Stimulated activated CD4-positive, alpha-beta T cell treated with anti-CD3 and anti-CD28 coated beads, Interleukin-2, amount 100 ng/mL, for 48 hours (primary cell): ENCODE measurements at places on chromosomes 6 and 20.

GRCh38 chr6:170206851-170207431 is 83.9 kb downstream of the DLL1 start:
- DNase-seq: no peak

GRCh38 chr6:104599821-104600638 is 259.7 kb downstream of the HACE1 start:
- no peak for DNase-seq

- no peak for DNase-seq
Measured at GRCh38 chr20:58215116-58215515, 13.3 kb downstream of the ANKRD60 start.

DNA sequence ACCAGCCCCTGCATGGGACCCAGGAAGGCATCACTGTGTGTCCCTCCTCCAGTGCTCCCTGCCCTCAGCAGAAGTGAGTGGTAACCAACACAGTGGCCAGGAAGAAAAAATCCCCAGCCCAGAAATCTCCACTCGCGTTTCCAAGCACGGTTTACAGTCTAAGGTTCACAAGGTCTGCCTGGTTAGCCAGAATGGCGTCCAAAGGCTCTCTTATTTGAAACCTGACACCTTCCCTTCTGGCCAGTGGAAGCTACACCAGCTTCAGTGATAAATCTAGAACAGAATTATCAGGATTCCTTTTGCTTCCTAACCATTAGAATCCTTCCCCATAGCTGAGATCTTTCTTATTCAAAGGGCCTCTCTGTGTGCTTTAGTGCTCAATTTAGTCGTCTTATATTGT is 9.2 kb downstream of the LY86 start:
- no peak for DNase-seq

GRCh38 chr6:157198425-157199279 is 124.7 kb downstream of the TMEM242 start:
- no peak for DNase-seq

DNA sequence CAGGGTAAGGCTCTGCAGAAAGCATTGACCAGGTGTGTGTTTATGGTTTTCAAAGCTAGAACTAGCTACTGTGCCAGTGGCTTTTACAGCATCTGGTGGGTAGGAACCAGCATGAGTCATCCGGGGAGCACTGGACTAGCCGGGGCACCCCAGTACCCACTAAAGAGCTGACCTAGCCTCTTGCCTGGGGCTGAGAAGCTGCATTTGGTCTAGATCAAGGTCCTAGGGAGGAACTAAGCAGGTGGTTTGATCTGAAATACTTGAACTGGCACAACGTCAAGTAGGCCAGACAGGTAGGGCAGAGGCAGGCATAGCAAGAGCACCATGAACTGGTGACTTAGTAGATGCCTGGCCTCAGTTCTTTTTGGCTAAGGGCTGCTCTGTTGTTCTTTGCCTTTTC is 109.8 kb upstream of the PTPRK start:
- no peak for DNase-seq

DNA sequence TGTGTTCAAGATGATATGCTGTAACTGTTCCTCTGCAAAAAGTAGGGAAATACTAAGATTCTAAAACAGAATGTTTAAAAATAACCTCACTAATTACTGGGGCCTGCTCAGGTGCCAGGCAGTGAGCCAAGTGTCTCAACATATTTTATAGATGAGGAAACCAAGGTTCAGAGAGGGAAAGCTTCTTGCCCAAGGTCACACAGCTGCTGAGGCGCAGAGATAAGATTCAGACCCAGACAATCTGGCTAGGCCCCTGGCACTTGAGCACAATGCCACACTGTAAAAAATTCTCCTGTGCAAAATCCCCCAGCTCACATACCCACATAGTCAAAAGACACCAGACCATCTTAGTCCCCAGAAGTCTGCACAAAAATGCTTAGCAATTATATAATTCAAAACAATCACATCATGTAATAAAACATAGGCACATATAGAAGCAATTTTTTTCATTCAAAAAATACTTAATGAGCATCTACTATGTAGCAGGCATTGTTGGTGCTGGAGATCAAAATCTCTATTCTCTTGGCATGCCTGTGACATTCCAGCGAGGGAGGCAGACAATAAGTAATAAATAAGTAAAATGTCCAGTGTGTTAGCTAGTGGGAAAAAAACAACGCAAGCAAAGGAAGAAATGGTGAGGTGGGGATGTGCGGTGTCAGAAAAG is 10.3 kb downstream of the PREX1 start:
- no peak for DNase-seq

DNA sequence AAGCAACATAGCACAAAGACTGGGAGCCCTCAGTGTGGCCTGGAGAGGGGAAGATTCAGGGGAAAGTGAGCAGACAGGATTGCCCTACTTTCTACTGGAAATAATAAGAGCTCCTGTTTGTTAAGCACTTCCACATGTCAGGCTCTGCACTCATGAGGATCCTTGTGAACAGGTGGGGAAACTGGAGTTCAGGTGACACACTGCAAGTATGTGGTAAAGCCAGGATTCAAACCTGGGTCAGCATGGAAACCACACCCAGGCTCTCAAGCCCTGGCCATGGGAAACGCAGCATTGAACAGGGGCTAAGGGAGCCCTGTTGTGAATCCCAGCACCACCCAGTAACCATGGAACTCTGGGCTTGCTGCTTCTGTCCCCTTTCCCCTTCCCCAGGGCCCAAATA is 42.8 kb upstream of the ID1 start:
- no peak for DNase-seq

GRCh38 chr20:20214757-20215275 is 153.1 kb upstream of the INSM1 start:
- DNase-seq: no peak

DNA sequence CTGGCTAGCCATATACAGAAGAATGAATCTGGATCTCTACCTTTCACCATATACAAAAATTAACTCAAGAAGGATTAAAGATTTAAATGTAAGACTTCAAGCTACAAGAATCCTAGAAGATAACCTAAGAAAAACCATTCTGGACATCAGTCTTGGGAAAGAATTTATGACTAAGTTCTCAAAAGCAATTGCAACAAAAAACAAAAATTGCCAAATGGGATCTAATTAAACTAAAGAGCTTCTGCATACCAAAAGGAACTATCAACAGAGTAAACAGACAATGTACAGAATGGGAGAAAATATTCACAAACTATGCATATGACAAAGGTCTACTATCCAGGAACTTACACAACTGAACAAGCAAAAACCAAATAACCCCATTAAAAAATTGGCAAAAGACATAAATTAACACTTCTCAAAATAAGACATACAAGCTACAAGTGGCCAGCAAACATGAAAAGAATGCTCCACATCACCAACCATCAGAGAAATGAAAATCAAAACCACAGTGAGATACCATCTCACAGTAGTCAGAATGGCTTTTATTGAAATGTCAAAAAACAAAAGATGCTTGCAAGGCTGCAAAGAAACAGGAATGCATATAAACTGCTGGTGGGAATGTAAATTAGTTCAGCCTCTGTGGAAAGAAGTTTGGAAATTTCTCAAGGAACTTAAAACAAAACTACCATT is 66.8 kb upstream of the RSPO3 start:
- no peak for DNase-seq

DNA sequence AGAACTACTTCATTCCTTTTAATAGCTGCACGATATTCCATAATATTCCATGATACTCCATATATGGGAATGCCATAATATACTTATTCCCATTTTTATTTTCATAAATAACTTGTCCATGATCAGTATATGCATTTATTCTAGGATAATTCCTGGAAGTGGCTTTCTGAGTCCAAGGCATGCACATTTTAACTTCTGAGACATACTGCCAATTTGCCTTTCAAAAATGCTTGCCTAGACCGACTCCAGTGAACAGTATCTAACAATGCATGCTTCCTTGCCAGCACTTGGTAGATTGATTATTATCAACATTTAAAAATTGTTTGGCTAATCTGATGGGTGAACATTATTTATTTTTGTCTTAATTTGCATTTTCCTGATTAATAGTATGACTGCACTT is 54.0 kb downstream of the SPTLC3 start:
- no peak for DNase-seq

DNA sequence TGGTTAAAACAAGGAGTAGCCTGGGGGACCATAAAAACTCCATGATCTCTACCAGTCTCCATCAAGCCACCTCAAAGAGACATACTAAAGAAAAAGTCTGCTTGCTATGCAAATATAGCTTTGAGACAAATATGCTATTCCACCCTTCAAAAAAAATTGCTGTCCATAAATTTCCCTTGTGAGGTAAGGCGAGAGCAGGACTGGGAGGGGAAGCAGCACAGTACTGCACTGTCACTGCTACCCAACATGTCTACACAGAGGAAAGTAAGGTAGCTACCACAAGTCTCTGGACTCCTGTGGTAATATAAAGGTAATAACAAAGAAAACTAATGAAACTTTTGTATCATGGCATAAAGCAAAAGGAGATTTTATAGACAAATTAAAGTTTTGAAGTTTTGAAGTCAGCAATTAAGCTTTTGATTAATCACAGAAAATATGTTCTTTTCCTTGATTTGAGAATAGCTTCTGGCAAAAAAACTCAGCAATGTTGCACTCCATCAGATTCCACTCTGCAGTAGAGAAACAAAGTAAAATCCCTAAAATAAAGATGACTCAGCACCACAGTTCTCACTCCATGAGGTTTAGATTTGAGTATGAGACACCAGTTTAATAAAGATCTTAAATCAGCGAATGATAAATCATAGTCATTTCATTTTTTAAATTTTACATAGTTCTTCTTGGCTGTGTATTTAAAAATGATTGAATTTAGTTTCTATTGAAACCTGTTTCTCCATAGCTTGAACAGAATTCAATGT is 602.4 kb downstream of the COL12A1 start:
- DNase-seq: no peak

DNA sequence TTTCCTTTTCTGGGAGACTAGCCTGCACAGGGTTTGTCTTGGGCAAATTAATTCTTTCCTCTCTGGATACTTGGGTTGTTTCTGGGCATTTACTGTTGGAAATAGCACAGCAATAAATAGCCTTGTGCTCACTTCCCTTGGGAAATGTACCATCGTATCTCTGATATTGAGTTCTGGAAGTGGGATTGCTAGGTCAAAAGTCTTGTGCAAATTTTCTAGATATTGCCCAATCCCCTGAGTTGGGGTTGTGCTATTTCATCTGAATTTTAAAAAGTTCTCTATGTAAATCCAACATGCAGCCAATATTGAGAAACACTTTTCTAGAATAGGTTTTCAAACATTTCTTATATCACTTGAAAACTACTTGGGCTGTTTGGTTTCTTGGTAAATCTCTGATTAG is 64.0 kb upstream of the ELOVL5 start:
- DNase-seq: no peak

DNA sequence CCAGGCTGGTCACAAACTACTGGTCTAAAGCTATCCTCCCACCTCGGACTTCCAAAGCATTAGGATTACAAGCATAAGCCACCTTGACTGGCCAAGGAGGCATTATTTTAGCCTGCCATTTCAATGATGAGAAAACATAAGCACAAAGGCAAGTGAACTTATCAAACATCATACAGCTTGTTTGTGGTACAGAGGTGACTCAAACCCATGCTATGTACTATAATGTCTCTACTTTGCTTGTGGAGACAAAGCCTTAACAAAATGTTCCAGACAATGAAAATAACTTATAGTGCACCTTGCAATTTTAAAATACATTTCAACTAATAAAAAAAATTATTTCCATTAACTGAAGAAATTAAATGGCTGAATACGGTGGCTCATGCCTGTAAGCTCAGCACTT is 26.2 kb downstream of the HDAC2 start:
- no peak for DNase-seq

- no peak for DNase-seq
Measured at GRCh38 chr6:111757342-111757741, 115.9 kb downstream of the FYN start.

DNA sequence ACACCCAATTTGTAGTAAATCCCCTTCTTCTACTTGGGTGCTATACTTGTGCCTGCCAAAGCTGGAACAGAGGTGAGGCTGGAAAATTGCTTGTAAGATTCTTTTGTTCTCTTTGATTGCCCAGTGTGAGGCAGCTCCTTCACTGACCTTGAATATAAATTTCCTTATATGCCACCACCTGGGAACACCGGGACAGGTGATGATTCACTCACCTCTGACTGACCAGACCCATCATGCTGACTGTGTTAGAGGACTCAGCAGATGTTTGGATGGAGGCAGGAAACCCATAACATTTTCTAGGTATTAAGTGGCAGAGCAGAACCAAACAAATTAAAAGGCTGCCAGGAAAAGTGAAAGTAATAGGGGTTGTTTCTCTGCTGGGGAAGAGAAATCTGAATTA is 120.9 kb downstream of the GRM1 start:
- DNase-seq: no peak

DNA sequence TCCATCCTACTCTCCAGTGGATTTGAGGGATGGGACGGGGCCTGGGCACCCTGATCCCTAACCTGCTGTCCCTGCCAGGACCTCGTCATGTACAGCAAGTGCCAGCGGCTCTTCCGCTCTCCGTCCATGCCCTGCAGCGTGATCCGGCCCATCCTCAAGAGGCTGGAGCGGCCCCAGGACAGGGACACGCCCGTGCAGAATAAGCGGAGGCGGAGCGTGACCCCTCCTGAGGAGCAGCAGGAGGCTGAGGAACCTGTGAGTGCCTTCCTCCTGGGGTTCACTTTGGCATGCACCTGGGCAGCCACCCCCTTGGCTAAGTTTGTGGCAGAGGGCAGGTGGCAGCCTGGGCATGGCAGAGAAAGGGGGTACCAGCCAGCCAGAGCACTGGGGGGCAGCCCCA is 5.7 kb downstream of the CDC25B start:
- no peak for DNase-seq

GRCh38 chr6:153816366-153816765 is 222.7 kb upstream of the OPRM1 start:
- no peak for DNase-seq

GRCh38 chr6:151326116-151326825 is 65.1 kb downstream of the ZBTB2 start:
- no peak for DNase-seq

GRCh38 chr6:48736501-48737206 is 625.7 kb upstream of the PTCHD4 start:
- DNase-seq: no peak

GRCh38 chr6:151402228-151402627 is 10.9 kb upstream of the ZBTB2 start:
- no peak for DNase-seq

DNA sequence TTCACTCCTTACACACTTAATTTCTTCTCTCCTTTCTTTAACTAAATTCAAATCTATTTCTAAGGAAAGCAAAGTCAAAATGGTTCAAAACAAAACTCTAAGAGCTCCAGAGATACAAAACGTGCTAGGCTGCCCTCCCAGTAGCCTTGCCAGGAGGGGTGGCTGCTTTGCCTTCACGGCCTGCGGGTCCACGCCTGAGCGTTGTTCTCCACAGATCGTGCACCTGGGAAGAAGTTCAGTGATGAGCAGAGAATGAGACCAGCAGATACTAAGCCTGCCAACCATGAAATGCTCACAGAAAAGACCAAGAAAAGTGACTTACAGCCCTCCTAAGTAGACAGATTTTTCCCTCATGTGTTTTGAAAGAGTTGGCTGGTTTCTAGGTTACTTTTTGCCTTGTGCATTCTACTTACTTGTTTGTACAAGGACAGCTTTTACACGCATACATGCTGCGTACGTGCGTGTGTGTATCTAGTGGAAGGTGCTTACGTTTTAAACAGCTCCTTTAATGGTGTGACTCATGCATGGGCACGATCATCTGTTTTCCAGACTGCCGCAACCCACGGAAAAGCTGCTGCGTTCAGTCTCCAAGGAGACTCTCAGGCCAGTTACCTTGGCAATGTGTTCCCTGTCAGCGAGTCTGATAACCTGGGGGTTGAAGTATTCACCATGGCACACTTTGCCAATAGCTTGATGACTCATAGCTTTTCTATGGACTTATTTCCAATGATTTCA is 32.4 kb upstream of the PBOV1 start:
- no peak for DNase-seq

- no peak for DNase-seq
Measured at GRCh38 chr6:166929542-166930189, 26.7 kb downstream of the RNASET2 start.
